ENCODE measurements at places on chromosomes 7 and 10.

GRCh38 chr7:155685070-155685790 is 40.8 kb downstream of the RBM33 start:
- no peak for DNase-seq

DNA sequence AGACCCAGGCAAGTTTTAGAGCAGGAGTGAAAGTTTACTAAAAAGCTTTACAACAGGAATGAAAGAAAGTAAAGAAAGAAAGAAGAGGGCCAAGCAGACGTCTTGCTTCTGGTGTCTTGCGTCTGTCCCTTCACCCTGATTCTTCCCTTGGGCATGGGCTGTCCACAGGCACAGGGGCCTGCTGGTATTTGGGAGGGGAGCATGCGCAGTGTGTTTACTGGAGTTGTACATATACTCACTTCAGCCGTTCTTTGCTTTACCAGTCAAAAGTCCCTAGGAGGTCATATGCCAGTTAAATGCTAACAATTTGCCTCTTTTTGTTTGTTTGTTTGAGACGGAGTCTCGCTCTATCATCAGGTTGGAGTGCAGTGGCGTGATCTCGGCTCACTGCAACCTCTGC is 875.9 kb downstream of the REEP3 start:
- no peak for DNase-seq

GRCh38 chr10:69757553-69758309 is 44.0 kb upstream of the COL13A1 start:
- DNase-seq, result no peak

DNA sequence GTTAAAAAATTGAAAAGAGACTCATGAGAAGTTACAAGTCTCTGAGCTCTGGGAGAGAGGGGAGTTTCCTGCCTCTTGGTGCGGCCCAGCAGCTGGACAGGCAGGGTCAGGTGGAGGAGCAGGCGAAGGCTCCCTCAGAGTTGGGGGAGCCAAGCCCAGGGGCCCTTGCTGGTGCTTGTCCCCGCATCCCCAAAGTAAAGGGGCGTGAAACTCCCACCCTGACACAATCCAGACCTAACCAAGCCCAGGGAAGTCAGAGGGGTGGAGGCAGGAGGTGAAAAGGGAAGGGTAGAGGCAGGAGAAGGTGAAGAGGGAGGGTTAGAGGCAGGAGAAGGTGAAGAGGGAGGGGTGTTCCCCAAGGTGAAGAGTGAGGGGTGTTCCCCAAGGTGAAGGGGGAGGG is 322.8 kb downstream of the GLRX3 start:
- DNase-seq, result no peak

DNA sequence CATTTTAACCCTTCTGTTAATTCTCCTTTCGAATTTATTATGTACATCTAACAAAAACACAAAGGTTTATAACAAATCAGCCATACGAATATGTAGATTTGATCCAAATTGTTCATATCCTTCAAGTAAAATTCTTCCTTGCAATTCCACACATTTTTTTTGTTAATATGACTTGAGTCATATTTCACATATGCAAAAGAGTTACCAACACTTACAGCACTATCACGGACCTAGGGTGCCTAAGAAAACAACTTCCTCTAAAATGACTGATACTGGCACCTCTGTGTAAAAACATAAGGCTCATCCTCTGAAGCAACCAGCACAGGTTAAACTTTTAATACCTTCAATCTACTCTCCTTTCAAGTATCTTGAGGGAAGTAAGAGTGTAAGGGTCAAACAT is 451.8 kb downstream of the SEMA3D start:
- no peak for DNase-seq

DNA sequence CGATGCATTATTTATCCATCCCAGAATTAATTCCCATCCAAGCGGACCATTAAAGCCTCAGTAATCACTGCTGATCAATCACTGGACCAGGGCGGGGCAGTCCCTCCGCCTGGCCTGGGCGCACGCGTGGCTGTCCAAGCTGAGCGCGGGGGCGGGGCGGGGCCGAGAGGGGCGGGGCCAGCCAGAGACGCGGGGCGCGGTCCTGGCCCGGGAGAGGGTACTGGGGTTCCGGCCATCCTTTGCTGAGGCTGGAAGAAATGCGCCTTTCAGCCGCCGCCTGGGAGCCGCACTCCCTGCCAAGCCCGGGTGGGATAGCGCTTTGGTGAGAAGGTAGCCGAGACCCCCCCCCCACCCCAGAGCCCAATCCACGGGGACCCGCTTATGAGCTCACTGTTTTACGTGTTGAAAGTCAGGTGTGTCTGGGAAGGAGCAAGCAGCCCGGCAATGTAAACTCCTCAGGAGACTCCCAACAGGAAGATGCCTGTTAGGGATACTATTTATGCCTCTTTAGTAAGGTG is at the start of gene ARHGAP22:
Gene ARHGAP22, minus strand, starts transcription at position 83 of the 518 bp plus-strand sequence. CDS start 277 bp downstream, outside the sequence.
- DNase-seq, result peak; percentile 72

DNA sequence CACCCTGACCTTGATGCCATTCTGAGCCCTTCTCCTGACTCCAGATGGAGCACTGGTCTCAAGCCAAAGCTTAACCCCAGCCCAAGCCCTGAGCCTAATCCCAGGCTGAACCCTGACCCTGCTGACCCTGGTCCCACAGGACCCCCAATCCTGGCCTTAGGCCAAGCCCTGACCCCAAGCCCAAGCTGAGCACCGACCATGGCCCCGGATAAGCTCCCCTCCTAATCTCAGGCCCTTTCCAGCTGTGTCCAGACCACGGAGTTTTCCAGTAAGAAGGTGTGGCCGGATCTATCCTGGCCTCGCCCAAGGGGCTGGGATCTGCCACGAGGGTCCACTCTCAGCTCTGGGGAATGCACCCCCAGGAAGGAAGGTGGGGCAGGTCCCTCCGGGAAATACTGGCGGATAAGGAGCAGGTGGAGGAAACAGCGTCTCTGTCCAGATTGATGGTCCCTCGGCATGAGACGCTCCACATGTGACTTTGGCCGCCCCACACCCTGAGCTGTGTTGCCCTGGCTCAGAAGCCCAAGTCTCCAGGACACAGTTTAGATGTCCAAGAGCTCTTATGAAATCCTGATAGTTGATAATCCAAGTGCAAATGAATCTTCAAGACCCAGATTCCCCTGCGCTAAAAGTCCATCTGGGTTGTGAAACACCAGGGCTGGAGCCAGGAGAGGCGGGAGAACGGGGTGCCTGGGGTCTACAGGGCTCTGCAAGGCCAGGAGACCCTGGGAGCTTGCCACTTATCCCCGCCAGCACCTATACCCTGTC is 10.4 kb downstream of the ELN start:
- no peak for DNase-seq

DNA sequence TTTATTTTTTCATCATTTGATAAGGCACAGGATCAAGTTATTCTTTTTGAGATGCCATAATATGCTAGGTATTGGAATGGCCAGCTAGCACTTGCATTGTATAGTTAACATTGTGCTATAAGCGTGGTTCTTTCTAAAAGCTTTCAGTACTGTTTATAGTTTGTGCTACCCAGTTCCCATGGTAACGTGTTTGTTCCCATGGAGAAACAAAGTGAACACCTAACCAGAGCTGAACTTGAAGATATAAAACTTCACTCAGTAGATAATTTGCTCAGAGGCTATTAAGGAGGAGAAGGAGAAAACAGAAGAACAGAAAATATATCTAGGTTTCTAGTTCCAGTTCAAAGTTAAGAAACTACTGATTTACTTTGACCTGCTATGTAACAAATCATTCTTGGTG is 23.6 kb upstream of the ITGB8 start:
- DNase-seq, result no peak

- no peak for DNase-seq
These were observed 127.0 kb upstream of the MEOX2 start for GRCh38 chr7:15813448-15813847.

GRCh38 chr10:123318516-123318915 is 164.3 kb downstream of the BUB3 start:
- no peak for DNase-seq
